Fibroblast of lung (primary cell): ENCODE measurements at places on chromosomes 7 and 10.

- no peak for DNase-seq
Measured at GRCh38 chr7:100768784-100769183, 35.4 kb downstream of the ZAN start.

DNA sequence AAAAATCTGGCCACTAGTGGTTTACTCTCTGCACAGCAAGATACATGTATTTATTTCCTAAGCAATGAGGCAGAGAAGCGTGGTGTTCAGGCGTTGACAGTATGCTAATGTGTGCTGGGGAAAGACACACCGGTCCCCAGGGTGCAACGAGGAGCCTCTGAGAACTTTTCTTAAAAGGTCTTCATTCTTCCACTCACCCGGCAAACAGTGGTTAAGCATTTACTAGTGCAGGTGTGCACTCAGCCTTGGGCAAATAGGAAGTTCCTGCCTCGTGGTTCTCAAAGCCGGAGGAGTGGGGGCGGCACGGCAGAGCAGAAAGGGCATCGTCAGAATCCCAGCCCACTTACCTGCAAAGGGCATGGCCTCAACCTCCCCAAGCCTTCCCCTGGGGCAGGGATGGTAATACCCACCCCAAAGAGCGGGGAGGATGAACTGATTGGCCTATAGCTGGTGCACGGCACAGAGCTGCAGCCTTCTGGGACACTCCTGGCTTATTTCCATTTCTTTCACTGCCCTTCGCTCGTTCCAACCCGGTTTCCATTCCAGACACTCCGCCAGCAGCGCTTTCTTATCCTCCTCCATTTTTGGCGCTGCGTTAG is 184.3 kb upstream of the CTBP2 start:
- DNase-seq: no peak

GRCh38 chr7:158803367-158803969 is 25.8 kb downstream of the ESYT2 start:
- no peak for DNase-seq

DNA sequence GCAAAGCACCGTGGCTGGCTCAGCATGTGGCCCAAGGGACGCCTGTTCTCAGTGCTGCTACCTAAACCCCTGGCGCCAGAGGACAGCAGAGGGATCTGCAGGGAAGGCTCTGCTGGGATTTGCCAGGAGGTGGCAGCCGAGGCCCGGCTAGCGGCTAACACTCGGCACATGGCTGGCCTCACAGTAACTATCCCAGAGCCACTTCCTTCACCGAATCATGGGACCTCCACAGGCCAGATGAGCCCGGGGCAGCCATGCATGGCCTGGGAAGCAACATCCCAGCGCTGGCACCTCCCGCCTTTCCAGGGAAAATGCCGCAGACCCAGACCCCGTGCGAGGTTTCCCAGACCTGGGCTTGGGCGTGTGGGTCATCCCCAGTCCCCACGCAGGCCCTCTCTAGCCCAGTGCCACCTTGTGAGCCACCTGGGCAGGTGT is 36.4 kb downstream of the DPYSL4 start:
- peak; percentile 63 for DNase-seq
